ENCODE measurements at places on chromosomes 5 and 9.

GRCh38 chr5:89572696-89573095 is 689.7 kb upstream of the MEF2C start:
- no peak for DNase-seq

DNA sequence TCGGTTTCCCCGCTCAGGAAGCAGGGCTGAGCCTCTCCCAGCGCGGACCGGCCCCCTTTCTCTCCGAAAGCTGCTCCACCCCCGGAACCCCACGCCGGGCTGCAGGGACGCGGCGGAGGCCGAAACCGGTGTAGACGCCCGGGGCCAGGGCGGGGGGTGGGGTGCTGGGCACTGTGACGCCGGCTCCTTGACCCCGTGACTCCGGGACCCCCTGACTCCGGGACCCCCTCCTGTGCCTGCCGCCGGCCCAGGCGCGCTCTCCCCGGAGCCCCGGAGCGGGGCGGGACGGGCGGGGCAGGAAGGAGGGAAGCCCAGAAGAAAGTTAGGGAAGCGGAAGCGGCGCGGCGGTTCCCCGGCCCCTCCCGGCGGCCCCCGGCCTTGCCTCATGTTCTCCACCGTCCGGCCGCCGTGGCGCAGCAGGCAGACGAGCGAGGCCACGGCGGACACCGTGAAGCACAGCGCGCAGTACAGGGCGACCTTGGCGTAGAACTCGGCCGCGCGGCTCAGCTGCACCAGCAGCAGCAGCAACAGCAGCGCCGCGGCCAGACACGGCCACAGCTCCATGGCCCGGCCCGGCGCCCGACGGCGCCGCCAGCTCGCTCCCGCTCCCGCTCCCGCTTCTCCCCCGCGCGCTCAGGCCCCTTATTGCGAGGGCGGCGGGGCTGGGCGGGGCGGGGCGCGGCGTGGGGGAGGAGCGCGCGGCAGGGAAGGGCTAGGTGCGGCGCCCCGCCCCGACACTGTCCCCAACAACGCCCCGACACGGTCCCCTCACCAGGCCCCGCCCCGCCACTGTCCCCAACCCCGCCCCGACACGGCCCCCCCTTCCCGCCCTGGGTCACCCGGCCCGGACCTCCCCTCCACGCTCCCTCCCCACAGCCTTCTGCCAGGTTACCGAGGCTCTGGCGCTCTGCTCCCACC is at the start of gene AGPAT2:
AGPAT2 (minus strand) TSS at position 664 of the 918 bp plus-strand sequence; CDS start at position 564, 100 bp downstream.
- peak; percentile 42 for DNase-seq

- no peak for DNase-seq
Measured at GRCh38 chr9:81646337-81646736, 43.0 kb downstream of the TLE1 start.

DNA sequence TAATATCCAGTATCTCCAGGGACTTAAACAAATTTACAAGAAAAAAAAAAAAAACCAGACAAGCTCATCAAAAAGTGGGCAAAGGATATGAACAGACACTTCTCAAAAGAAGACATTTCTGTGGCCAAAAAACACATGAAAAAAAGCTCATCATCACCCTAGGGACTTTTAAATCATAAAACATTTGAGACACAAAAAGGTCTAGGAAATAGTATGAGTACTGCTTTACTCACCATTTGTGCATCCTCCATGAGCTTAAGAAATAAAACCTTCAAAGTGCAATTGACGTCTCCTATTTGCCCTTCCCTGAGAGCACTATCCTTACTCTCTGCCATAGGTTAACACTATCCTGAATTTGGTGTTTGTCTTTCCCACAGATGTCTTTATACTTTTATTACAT is 193.7 kb upstream of the NREP start:
- DNase-seq, result no peak

GRCh38 chr9:136138566-136138965 is 19.9 kb upstream of the TMEM250 start:
- peak; percentile 55 for DNase-seq

DNA sequence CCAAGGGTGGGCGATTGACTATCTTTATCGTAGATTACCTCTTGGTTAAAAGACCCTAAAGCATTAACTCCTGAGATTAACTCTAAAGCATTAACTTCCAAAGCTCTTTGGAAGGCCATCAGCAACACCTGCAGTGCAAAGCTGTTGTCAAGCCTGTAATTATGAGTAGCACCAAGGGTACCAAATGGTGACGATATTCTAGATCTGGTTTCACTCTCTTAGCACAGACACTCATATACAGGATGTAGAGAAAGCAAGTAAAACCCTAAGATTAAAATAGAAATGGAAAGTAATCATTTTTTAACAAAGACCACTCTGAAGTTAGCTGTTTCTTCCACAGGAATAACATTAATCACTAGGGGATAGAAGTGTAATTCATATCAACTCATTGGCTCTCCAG is 29.9 kb upstream of the TNFSF8 start:
- DNase-seq, result no peak

Measured in CD4-positive, alpha-beta T cell (primary cell).